ENCODE measurements at places on chromosomes 4 and X.

- DNase-seq = no peak
Observed at GRCh38 chr4:168643111-168643795, 146.4 kb downstream of the PALLD start.

GRCh38 chr4:26151615-26152014 is 169.2 kb upstream of the RBPJ start:
- no peak for DNase-seq

GRCh38 chrX:154413142-154413541 is 1.8 kb downstream of the TAFAZZIN start:
- no peak for DNase-seq

- DNase-seq = no peak
Observed at GRCh38 chrX:39759526-39760224, 338.1 kb downstream of the BCOR start.

DNA sequence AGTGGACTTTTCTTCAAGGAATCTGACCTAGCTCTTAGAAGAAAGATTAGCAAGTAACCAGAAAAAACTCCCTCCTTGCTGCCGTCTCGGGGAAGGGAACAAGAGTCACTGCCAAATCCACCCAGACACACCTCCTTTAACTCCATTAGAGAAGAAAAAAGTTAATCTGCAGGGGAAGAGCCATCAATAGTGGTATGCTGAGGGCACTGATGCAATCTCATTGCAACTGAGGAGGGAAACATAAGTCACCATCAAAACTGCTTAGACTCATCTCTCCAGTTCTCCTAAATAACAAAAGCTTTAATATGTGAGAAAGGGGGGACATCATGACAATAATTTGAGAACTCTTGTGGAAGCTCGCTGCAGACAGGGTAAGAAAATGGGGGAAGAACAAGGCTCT is 49.3 kb upstream of the MAGED4B start:
- no peak for DNase-seq

Measured in right lobe of liver (tissue), 6 donors.